Ascending aorta (tissue), 2 donors: ENCODE measurements at places on chromosomes 5 and 9.
A peak's percentile ranks its signal among the peaks of the same experiment; 100 is the strongest.

- no peak for DNase-seq
Observed at GRCh38 chr5:374631-375335, 53.3 kb downstream of the AHRR start.

DNA sequence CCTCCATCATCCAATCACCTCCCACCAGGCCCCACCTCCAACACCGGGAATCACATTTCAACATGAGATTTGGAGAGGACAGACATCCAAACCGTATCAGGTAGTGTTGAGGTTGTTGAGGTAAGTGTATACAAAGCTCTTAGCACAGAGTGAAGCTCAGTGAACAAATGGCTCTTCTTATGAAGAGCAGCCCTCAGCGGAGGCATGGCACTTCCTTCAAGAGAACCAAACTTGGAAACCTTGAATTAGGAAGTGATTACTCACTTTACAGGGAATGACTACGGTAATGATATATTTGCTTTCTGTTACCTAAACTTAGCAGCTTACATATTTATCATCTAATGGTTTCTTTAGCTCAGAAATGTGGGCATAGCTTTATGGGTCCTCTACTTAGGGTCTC is 92.8 kb downstream of the IQGAP2 start:
- no peak for DNase-seq

- DNase-seq, result no peak
Observed at GRCh38 chr5:117945258-117945657, 1043.1 kb downstream of the DTWD2 start.

- no peak for DNase-seq
Observed at GRCh38 chr9:116153765-116154333, at the start of gene PAPPA. Gene PAPPA (plus strand): TSS chr9:116153791. CDS start chr9:116154173, 382 bp downstream.

DNA sequence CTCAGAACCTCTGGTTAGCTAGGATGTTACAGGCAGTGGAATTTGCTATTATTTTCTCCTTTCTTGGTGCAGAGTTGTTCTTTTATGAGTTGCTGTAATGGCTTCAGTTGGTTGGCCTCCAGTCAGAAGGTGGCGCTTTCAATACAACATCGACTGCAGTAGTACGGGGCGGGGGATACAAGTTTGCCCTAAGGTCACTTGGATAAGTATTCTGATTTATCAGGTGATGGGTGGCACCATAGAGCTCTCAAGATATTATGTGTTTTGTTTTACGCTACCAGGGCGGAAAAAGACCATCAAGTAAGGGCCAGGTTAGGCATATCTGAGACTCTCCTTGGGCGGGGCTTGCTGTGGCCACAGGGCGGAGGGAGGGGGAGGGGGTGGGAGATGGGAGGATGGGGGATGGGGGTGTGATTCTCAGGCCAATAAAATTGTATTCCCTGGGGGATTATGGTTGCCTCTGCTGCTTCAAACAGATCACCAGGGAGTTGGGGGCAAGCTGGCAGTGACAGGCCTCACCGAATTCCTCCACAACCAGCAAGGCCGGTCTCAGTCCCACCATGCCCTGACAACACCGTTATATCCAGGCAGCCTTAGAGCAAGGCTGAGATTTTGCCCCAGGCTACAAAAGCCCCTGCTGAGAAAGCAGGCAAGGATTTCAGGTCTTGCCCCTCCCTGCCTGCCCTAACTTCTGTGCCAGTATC is 15.9 kb upstream of the RNF38 start:
- DNase-seq, result no peak

GRCh38 chr5:99331061-99331460 is 402.3 kb upstream of the CHD1 start:
- no peak for DNase-seq

- DNase-seq, result no peak
Observed at GRCh38 chr5:57778501-57779091, 296.0 kb upstream of the ACTBL2 start.

GRCh38 chr9:124869986-124870560 is 8.1 kb downstream of the ARPC5L start:
- no peak for DNase-seq

- no peak for DNase-seq
Observed at GRCh38 chr9:77084094-77084493, 64.6 kb downstream of the FOXB2 start.

DNA sequence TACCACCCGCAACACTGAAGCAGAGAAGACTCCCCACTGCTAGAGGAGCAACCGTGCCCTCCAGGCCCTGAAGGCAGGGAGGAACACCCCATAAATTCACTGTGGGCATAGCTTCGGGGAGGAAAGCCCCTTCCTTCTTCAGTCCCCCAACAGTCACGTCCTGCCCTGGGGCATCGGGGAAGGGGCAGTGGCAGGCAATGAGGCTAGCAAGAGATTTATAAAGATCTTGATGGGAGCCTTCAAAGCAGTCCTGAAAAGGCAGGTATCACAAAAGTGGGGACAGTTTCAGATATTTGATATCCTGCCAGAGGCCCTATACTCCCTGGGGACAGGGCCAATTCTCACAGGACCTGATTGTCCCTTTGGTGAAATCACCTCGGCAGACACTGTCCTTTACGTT is 16.9 kb upstream of the TRIM14 start:
- no peak for DNase-seq

DNA sequence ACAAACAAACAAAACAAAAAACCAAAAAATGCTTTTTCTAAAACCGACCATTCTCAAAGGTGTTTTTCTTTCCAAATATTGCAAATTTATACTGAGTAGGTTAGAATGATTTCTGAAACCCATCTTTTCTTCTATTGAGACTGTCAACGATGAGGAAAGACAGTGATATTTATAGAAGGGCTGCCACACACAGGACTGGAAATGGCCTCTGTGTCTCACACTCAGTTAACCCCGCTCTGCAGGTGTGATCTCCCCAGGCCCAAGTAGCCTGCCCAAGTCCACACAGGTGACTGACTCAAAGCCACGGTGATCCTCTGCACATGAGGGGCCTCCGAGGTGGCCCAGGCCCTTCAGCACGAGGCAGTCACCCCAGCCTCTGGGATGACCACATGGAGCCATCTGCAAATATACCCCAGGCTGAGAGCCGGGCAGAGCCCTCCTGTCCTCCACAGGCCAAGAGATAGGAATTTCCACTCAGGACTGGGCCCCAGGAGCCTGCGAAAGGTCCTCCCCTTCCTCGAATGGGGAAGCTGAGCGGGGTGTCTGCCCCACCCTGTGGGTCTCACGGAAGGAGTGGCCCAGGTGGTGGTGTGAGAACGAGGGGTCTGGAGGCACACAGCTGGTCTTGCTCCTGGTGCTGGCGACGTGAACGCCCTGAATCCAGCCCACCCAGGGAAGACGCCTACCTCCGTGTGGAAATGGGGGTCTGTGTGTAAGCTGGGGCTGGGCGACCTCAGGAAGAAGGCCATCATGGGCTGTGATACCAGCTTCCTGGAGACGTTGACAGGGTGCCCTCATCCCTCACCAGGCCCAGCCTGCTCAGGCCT is 53.0 kb upstream of the PHYKPL start:
- no peak for DNase-seq

DNA sequence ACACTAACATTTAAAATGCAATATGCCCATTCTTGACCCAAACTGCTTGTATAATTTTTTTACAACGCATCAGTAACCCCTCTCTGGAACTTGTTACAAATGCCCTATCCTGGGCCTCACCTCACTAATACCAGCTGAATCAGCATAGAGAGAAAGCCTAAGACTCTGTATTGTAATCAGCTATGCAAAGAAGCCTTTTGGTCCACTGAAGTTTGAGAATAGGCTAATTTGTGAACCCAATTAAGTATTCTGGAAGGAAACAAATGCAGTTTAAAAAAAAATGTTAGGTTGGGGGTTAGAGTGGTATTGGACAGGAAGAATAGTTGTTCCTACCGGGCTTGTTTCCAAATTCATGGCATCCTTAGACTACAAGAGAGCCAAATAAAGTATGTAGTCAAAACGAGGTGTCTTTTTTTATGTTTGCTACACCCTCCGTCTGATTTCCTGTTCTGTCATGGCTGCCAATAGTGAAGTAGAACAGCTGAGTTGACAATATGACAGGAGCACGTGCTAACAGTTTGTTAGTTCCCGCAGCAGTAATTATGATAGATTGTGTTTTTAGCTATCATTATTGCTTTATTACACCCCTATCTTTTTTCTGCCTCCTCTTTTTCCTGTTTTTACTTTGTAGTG is 1048.7 kb upstream of the NUDT12 start:
- no peak for DNase-seq

- DNase-seq, result no peak
Observed at GRCh38 chr9:18791074-18791473, 241.9 kb downstream of the SAXO1 start.

DNA sequence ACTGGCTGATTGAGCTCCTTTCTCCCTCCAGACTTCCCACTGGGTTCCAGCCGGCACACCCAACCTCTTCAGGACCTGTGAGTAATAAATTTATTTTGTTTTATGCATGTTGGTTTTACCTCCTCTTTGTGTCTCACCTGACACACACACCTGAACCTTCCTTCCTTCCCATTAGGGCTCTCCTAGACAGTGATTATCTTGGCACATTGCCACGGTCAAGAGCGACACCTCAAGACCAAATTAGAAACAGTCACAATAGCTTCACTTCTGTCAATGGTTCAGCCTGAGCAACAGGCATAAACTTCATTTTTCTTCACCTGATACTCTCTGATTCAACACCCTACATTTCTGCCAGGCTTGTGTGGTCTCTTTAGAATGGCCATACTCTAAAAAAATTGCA is 296.3 kb upstream of the SMARCA2 start:
- no peak for DNase-seq

DNA sequence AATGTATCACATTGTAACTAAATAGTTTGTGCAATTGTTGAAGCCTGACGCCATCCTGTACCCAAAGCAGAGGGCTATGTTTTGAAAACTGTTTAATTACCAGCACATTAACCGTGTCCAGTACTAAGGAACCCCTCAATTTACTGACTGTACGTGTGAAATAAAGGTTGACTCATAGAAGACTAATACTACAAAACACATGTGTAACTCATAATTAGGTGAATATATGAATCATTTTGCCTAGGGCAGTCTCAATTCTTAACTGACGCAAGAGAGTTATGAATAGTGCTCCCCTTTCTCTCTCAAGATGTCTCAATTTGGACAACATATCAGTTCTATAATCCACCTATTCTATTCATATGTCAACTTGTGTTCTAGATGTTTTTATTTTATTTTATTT is 558.4 kb downstream of the PRDM9 start:
- no peak for DNase-seq

DNA sequence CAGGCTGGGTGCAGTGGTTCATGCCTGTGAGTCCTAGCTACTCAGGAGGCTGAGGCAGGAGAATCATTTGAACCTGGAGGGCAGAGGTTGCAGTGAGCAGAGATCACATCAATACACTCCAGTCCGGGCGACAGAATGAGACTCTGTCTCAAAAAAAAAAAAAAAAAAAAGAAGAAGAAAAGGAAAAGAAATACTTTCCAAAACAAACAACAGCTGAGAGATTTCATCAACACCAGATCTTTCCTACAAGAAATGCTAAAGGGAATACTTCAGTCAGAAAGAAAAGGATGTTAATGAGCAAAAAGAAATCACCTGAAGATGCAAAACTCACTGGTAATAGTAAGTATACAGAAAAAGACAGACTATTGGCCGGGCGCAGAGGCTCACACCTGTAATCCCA is 8.4 kb downstream of the CCIN start:
- DNase-seq, result no peak

DNA sequence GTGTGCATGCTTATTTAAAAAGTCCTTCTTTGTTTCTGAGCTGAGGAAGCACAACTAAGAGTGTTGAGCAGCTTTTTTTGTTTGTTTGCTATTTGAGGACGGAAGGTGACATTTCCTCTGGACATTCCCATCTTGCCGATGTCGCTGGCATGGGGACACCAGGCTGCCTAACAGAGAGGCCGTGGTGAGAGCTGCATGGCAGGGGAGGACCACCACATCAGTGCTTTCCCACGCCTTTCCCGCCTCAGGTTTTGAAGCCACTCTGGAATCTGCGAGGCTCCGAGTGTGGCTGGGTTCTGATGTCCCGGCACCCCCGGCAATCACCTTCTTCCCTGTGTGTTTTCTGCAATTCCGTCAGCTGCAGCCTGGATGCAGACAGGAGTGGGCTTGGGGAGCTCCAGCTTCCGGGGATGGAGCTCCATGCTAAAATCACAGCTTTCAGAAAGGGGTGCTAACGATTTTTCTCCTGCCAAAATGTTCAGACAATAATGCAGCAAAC is 259.8 kb upstream of the IRX4 start:
- peak; percentile 24 for DNase-seq

- DNase-seq, result peak; percentile 12
Observed at GRCh38 chr5:170114271-170114670, 8.6 kb downstream of the FOXI1 start.

DNA sequence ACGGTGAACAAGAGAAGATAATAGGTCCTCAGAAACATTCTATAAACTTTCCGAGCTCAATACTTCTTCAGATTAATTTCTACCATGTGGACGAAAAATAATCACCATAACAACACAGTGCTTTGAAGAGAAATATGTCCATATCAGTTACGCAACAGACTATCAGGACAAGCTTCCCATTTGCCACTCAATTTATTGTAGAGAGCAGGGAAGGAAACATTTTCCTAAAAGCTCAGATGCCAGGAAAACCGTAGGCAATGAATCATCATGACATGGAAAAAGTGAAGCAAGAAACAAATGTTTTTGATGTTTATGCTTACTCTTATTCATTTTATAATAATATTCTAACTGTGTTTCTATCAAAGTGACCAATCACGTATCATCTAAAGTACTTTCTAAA is 87.6 kb downstream of the S1PR3 start:
- DNase-seq, result no peak

GRCh38 chr5:139575751-139576150 is 14.6 kb downstream of the UBE2D2 start:
- DNase-seq, result no peak

GRCh38 chr9:136826703-136827582 is 15.3 kb upstream of the AJM1 start:
- DNase-seq, result no peak

DNA sequence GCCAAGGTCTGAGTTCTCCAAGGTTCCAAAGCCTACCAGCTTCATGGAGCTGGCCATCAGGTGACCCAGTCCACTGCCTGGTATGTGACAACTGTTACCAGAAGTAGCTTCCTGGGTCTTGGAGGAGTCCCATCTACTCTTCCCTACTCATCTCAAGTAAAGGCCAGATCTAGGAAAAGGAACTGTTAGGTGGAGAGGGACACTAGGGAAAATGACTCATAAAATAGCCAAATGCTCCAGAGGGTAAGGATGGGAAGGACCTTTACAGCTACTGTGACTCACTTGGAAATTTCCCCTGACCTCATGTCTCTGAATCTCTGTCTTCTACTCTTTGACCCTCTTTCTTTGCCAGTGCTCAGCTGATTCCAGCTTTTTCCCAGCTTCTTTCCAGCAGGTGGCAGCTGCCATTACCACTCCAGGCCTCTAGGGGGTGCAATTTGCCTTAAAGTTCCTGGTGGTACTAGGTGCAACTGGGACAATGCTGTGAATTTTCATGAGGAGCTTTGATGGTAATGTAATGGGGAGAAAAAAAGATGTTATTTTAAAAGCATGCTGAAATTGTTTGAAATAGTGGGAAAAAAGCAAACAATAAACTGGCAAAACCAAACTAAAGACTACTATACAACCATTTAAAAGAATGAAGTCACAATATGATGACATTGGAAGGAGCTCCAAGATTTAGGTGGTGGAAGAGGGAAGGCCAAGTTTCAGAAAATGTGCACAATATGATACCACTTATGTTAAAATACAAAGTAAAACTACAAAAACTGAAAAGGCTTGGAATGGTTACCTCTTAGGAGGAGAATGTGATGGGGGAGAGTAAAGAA is 27.1 kb upstream of the MYORG start:
- DNase-seq, result no peak
